Purkinje cell (primary cell): ENCODE measurements at places on chromosomes 3 and 15. TPM values are rescaled to one million over a fixed set of nuclear protein-coding genes. Genes with fewer than 3 reads are reported as not detected.

The PCSK6 gene
- polyA plus RNA-seq, result 13.5 and 20.1 TPM in 2 replicates

The SAXO2 gene
- polyA plus RNA-seq, result 5.5 and 6.4 TPM in 2 replicates

The TGM4 gene
- polyA plus RNA-seq, result not detected in 2 replicates

The XIRP1 gene
- polyA plus RNA-seq, result not detected in 2 replicates

The GHRL gene
- not detected in 2 replicates for polyA plus RNA-seq

The NR1I2 gene
- polyA plus RNA-seq, result 0.31 TPM in 1 of 2 replicates, not detected in the other

The ZNF148 gene
- 31.7 and 37.7 TPM in 2 replicates for polyA plus RNA-seq

The CCRL2 gene
- polyA plus RNA-seq, result 0.15 TPM in 1 of 2 replicates, not detected in the other
